Activated CD8-positive, alpha-beta memory T cell treated with anti-CD3 and anti-CD28 coated beads, Interleukin-2, amount 50 U/mL, for 48 hours (primary cell): ENCODE measurements at places on chromosomes 7 and 10.
A peak's percentile ranks its signal among the peaks of the same experiment; 100 is the strongest.

GRCh38 chr7:99190359-99191009 lies 17.4 kb downstream of the KPNA7 start:
- no peak for DNase-seq

DNA sequence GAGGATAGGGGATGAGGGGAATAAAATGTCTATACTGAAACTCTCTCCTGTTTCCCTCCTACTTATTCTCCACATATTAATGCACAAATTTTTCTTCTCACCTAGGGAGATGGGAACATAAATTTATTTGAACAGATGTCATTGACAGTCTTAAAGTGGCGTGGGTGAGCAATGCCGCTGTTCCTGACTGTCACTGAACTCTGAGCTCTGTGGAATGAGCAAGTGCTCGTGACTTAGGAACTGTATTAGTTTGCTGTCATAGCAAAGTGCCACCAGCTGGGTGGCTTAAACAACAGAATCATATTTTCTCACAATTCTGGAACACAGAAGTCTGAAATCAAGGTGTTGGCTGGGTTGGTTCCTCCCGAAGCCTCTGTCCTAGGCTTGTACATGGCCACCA lies 29.1 kb downstream of the INPP5F start:
- DNase-seq, result no peak

GRCh38 chr10:88952647-88953111 lies at the start of gene ACTA2:
Gene ACTA2 (minus strand): TSS chr10:88952773. CDS start chr10:88948930, 3,843 bp downstream.
- DNase-seq, result no peak

GRCh38 chr7:155763691-155764437 lies 48.4 kb downstream of the SHH start:
- peak; percentile 80 for DNase-seq

DNA sequence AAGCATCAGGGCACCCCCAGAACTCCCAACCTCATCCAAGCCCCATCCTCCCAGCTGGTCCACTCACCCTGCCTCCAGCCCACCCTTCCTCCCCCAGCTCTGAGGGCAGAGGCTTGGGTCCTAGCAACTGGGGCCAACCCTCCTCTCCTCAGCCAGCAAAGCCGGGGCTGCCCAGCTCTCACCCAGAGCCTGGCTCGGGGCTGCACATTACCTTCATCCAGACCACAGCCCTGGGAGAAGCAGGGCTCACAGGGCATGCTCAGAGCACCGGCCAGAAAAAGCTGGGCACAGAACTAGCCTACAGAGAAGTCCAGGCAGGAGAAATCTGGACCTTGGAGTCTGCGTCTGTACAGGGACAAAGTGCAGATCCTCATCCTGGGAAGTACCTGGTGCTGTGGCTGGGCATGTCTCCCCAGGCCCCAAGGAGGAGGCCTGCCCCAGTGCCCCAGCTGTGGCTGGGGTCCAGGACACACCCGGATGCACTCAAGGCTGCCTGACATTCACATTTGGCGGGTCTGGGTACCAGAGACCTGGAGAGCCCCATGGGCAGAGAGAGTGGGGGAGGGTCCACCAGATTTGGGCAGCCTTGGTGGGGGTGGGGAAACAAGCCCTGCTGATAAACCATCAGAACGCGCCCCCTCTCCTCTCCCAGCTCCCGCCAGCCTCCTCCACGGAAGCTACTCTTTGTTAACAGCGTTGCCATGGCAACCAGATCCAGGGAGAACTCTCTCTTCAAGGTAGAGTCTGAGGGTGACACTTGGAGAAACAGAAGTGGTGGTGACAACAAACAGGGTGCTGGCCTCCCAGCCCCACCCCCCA lies 5.1 kb downstream of the RASGEF1A start:
- DNase-seq, result no peak

- no peak for DNase-seq
Observed at GRCh38 chr10:1200866-1201807, 145.0 kb downstream of the WDR37 start.

DNA sequence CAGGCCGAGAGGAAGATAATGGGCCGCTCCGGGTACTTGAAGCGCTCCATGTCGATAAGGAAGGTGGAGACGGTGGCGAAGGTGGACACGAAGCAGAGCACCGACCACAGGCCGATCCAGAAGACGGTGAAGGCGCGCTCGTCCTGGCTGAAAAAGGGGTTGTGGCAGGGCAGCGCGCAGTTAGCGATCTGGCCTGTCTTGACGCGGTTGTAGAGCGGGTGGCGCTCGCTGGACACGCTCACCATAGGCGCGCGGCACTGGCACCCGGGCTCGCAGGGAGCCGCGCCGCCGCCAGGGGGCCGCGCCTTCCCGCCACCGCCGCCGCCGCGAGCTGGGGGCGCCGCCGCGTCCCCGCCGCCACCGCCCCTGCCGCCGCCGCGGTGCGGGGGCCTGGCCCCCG lies 1.6 kb downstream of the FZD8 start:
- DNase-seq, result peak; percentile 75

DNA sequence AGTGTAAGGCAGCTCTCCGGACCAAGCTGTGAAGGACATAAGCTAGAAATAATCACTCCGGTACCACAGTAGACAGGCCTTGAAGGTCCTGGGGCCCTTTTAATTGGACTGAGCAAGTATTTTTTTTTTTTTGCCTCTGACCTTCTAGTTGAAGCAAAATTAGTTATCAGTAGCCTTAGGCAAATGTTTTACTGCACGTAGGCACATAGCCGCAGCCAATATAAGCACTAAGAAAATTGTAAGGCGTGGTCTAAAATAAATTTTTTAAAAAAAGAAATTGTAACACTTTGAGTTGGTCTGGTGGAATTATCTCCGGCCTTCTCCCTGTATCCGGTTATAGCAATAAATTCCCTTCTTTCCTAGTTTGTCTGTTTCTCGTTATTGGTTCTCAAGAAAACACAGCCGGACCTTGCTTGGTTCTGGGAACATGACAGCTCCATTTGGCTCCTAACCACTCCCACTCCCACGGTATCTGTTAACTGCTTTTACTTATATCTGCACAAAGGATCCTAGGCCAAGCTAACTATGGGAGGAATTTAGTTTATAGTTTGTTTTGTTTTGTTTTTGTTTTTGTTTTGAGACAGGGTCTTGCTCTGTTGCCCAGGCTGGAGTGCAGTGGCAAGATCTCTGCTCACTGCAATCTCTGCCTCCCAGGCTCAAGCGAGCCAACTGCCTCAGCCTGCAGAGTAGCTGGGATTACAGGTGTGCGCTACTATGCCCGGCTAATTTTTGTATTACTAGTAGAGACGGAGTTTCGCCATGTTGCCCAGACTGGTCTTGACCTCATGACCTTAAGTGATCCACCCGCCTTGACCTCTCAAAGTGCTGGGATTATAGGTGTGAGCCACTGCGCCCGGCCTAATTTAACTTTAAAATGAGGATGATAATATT lies 124.4 kb upstream of the KIF5B start:
- DNase-seq, result no peak

GRCh38 chr7:30594048-30594539 lies 584 bp upstream of the GARS1 start:
- DNase-seq, result peak; percentile 71

GRCh38 chr7:81075150-81075549 lies 156.3 kb upstream of the SEMA3C start:
- DNase-seq, result no peak
